Retina (tissue), 1 donor: ENCODE measurements at places on chromosomes 13 and 19.

GRCh38 chr19:33310606-33311325 is 8.4 kb upstream of the CEBPA start:
- no peak for DNase-seq

- no peak for DNase-seq
Observed at GRCh38 chr13:49417161-49417560, 26.7 kb downstream of the CAB39L start.

DNA sequence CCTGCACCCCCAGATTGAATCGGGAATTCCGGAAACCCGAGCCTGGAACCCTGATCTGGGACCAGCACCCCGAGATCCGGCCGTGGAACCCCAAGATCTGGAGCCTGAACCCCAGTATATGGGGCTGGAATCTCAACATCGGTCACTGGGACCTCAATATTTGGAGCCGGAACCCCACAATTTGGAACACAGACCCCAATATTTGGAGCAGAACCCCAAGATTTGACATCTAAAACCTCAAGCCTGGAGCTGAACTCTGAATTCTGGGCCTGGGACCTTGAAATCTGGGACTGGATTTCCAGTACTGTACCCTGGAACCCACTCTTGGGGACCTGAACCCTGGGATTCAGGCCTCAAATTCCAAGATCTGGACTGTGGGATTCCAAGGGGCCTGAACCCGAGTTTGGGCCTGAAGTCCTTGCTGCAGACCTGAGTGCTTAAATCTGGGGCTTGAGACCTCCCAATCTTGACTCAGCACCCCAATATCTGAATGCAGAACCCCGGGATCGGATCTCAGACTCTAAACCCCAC is 629 bp downstream of the LRFN3 start:
- DNase-seq: no peak

- no peak for DNase-seq
Observed at GRCh38 chr13:31919971-31920726, 111.4 kb upstream of the FRY start.

- DNase-seq: no peak
Observed at GRCh38 chr13:85314686-85315085, 484.5 kb downstream of the SLITRK6 start.

DNA sequence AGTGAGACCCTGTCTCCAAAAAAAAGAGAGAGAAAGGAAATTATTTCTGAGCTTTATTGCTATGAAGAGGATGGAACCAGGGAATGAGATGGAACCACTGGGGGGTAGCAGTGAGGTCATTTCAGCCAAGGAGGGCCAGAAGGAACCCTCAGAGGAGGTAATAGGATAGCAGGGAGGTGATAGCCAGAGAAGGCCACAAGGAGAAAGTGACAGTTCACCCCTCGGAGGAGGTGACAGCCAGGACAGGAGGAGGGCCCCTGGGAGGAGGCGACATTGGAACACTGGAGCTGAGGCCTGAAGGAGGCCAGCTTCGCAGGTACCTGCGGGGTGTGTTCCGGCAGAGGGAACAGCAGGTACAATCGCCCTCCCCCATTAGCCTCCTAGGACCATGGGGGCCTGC is 675 bp upstream of the PGPEP1 start:
- no peak for DNase-seq

DNA sequence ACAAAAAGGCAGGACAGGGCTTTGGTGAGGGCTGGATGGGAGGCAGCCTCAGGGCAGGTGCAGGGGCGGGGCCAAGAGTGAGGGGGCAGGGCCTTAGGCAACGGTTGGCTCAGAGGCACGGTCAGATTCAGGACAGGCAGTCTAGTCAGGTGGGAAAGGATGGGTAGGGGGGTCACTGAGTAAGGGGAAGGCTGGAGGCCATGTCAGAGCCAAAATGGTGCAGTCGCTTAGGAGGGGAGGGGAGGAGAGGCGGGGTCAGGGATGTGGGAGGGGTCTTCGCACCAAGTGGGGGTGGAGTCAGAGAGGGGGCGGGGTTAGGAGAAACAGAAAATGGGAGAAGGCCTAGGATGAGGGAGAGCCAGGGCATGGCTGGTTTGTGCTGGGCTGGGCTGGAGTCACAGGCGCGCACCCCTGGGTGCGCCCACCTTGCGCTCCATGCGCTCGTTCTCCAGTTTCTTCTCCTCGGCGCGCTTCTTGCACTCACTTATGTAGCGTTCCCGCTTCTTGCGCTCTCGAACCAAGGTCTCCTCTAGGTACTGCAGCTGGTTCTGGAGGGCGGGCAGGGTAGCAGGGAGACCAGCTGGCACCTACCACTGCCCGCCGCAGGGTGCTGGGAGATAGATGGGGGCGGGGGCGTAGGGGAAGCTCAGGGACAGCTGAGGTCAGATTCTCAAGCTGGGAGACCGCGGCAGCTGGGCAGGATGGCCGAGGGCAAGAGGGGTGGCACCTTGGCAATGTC is 6.8 kb upstream of the RGL3 start:
- no peak for DNase-seq

GRCh38 chr13:30880151-30880855 is 25.8 kb upstream of the MEDAG start:
- no peak for DNase-seq

- DNase-seq: no peak
Observed at GRCh38 chr13:30141775-30142485, 165.4 kb downstream of the KATNAL1 start.

- DNase-seq: no peak
Observed at GRCh38 chr13:26255115-26255514, 1.2 kb downstream of the CDK8 start.

DNA sequence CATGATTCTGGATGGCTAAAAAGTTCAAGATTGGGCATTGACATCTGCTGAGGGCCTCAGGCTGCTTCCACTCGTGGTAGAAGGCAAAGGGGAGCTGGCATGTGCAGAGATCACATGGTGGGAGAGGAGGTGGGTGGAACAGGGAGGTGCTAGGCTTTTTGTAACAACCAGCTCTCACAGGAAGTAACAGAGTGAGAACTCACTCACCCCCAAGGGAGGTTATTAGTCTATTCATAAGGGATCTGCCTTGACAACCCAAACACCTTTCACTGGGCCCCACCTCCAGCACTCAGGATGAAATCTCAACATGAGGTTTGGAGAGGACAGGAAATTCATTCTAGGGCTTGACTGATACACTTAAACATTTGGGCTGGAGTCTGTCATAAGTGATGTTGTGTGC is 197.7 kb upstream of the RNF113B start:
- no peak for DNase-seq

DNA sequence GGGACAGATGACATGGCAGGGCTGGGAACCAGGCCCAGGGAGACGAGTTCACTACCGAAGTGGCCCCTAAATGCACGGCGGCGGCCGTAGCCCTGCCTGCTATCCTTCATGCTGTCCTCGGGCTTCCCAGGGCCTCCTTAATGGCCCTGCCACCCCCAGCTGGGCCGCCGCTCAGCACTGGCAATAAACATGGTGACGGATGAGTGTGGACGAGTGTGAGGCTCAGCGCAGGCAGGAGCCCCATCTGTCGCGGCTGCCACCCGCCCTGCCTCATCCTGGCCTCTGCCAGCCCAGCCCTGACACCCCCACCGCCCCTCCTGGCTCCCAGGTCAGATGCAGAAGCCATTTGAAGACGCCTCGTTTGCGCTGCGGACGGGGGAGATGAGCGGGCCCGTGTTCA is 13.6 kb downstream of the PIN1 start:
- peak; percentile 15 for DNase-seq

DNA sequence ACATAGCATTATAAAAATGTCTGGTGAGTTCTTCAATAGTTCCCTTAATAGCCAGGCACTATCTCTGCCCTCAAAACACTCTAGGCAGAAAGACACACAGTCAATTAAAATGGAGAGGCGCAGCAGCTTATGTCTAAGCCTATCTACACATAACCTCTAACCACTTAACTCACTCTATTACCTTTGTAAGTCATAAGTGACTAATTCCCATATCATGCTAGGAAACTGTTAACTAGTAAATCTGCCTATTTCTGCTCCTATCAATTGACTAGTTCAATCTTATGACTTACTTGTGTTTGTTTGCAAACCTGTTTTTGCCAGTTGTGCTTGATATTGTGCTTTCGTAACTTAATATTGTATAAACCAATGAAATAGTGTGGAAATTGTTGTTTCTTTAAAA is 3.2 kb downstream of the CCDC122 start:
- DNase-seq: no peak

DNA sequence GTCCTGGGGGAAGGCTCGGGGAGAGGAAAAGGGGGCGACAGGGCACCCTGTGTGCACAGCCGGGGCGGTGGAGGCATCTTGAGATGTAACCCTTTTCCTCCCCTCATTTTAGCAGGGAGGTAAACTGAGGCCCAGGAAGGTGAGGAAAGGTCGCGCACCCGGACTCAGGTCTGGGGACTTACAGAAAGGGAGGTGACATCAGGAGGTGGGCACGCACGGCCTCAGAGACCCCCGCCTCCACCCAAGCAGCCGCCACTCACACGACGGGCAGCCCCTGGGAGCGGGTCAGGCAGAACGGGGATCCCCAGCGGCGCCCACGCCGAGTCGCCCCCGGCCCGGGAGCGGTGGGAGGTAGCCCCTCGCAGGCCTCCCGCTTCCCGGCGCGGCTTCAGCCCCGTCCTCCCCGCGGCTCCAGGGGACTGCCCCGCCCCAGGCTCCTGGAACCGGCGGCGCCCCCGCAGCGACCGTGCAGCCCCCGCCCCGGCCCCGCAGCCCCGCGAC is 477 bp downstream of the PIP5K1C start:
- peak; percentile 46 for DNase-seq

GRCh38 chr19:11180346-11180745 is 17.0 kb downstream of the KANK2 start:
- no peak for DNase-seq

DNA sequence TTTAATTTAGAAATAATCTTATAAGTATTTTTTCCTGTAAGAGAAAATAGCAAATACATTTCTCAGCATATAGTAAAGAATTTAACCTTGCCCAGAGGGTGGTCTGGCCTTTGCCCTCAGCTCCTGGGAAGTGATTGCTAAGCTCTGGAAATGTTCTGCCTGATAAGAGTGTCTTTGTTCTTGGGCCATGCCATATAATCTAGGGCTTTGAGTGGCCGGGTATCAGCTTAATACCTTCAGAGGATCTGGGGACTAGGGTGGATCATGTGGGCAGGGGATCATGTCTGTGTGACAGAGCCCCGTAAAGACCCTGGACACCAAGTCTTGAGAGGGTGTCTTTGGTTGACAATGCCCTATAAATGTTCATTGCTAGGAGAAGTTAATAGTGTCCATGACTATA is 1032.4 kb upstream of the MIR17HG start:
- DNase-seq: peak; percentile 6

DNA sequence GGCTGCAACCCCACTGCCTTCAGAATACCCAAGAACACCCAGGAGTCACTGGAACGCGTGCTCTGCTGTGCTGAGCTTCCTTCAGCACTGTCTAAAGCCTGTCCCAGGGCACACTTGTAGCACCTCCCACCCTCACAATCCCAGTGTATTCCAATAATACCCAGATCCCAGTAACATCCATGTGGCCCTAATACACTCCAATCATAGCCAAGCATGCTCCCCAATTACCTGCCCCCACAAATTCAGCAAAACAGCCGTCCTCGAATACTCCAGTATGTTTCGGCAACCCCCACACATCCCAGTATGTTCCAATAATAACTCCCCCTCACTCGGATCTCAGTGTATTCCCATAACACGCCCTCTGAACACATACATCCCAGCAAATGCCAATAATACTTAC is 29.2 kb downstream of the SHANK1 start:
- DNase-seq: no peak

DNA sequence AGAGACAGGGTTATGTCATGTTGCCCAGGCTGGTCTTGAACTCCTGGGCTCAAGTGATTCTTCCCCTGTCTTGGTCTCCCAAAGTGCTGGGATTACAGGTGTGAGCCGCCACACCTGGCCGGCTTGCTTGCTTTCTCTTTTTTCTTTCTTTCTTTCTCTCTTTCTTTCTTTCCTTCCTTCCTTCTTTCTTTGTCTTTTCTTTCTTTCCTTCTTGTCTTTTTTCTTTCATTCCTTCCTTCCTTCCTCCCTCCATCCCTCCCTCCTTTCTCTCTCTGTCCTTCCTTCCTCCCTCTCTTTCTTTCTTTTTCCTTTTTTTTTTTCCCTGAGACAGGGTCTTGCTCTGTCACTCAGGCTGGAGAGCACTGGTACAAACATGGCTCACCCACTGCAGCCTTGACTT is 6.8 kb upstream of the BTBD2 start:
- no peak for DNase-seq

DNA sequence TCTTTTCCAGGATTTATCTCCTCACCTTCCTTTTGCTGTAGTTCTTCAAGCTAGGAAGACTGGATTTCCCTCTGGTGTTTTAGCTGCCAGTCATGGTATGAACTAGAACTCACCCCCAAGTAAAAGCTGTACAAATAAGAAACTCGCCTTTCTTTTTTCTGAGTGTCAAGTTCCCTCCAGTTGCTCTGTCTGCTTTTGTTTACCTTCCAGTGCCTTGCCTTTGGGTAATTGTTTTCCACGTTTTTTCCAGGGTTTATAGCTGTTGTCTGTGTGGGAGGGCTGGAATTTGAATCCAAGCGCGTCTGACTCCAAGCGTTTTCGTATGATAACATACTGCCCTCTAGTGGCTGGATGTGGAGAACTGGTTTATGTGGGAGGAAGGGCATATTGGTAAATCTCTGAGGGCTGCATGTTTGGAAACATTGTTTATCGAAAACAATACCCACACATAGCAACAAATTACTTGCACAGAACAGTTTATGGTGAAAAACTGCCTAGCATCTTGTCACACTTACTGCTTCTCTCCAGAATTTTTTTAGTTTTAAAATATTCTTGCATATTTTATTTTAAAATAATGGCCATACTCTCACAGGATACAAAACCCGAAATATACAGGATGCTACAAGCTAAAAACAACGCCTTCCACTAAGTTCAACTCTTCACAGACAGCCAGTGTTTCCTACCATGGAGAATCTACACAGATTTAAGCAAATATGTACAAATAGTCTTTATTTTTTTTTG is 19.2 kb downstream of the RCN3 start:
- DNase-seq: peak; percentile 87

DNA sequence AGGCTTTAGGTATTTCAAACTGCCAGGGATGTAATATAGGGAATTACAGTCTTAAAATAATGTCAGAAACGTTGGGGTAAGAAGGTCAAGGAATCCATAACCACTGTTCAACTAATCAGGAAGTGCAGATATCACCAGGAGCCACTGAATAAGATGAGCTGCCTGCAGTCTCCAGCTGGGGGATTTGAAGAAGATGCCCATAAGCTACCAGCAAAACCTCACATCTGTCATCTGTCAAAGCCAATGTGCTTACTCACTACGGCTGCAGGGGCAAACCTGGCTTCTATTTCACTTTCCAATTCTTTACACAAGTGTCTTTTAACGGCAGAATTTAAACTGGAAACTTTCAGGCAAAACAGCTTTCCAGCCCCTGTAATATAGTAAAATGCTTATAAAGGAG is 1410.1 kb upstream of the ATXN8OS start:
- DNase-seq: no peak

DNA sequence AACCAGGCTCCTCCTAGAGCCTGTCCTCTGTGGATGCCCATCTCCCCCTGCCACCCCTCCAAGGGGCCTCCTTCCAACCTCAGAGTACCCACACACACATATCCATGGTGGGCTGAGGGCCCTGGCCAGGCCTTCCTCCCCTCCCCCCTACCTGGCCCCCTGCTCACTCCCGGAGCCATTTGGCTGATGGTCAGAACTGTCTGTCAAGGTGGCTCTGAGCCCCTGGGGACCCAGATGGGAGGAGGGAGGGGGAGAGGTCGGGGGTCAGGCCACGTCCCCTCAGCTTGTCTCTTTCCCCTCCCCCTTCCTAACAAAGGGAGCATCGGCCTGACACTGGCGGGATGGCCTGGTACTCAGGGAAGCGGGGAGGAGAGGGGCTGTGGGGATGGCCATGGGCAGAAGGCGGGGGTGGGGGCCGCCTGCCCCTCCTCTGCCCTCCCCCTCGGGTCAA is 18.7 kb upstream of the POU2F2 start:
- peak; percentile 80 for DNase-seq

GRCh38 chr19:58010507-58010906 is 7.9 kb upstream of the ZNF606 start:
- DNase-seq: no peak
